ENCODE measurements at places on chromosomes 12 and 14. TPM values are rescaled to one million over a fixed set of nuclear protein-coding genes. Genes with fewer than 3 reads are reported as not detected.

Gene PTHLH
- total RNA-seq: 7.9 TPM

Gene TMEM263
- 19.6 TPM for total RNA-seq

Gene MAP3K12
- total RNA-seq: 21.9 TPM

Gene MYF6
- not detected for total RNA-seq

GRCh38 chr12:92541731-92542130 lies 161.1 kb upstream of the PLEKHG7 start:
- no peak for DNase-seq

DNA sequence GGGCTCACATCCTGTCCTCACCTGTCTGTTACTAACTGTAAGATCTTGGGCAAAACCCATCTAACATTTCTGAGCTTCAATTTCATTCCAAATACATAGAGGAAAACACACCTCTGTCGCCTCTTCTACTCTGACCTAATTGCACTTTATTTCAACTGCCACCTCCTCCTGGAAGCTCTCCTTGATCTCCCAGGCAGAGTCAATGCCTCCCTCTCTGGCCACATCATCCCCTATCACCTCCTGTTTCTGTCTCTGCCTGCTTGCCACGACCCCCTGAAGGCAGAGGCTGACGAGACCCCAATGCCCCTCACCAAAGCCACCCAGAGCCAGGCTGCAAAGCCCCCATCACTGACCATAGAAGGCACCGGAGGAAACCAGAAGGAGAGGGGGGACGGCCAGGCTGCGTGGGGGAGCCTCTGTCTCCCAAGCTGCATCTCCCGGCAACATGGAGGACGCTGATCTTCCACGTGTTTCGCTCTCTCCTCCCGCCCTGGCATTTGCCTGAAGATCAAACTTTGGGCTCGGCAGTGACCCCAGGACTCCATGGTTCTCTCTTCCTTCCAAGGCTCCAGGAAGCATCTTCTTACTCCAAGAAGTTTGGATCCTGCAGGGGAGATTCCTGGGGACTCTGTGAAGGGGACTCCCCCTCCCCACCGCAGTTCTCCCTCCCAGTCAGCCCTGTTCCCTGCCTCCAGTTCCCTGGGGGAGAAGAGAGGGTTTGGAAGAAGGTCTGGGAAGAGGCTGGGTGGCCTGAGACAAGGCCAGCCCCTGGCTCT lies 50.1 kb upstream of the BCL11B start:
- peak; percentile 60 for DNase-seq

DNA sequence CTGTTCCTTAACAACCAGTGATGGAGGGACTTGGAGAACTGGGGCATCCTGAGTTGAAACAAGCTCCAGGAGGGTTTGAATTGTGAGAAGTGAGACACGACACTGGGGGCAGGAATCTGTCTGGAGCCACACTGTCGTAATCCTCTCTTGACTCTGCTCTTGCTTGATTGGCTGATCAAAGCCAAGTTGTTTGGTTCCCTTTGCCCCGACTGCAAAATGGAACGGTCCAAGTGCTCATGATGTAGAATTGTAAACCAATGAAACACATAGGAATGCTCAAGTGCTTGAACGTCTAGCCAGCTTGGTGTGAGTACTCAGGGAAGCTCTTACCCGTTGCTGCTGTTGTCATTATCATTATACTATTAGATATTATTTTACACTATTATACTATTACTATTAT lies 98.1 kb downstream of the TMEM132C start:
- DNase-seq: no peak

GRCh38 chr14:65242732-65243134 lies 140.4 kb upstream of the MAX start:
- no peak for DNase-seq

DNA sequence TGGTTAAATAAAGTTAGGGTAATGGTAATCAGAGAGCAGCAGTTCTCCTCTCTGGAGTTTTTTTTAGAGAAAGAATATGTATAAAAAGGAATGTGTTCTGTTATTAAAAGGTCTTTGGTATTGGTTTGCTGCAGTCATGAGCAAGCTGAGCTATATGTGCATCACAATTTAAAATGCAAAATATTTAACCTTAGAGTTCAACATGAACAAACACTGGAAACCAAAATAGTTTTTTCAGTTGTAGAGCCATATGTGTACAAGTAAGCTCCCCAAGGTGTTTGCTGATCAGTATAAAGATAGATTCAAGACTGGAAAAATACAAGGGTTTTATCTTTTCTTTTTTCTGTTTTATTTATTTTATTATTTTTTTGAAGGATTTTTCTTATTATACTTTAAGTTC lies 245.0 kb downstream of the NUBPL start:
- no peak for DNase-seq
